ENCODE measurements at places on chromosomes 16 and 17.

DNA sequence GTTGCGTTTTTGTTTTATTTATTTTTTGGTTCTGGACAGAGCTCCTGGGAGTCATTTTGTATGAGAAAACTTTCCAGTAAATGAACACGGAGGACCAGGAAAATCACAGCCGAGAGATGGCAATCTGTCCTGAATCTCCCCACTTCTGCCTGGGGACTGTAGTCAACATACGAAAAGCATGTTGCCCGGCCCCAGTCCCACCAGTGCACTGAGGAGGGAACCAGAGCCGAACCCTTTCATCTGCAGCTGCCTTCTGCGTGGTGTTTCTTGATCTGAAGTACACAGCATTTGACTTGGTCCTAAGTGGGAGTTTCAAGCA, 18.9 kb downstream of the SNX11 start:
- DNase-seq: no peak

DNA sequence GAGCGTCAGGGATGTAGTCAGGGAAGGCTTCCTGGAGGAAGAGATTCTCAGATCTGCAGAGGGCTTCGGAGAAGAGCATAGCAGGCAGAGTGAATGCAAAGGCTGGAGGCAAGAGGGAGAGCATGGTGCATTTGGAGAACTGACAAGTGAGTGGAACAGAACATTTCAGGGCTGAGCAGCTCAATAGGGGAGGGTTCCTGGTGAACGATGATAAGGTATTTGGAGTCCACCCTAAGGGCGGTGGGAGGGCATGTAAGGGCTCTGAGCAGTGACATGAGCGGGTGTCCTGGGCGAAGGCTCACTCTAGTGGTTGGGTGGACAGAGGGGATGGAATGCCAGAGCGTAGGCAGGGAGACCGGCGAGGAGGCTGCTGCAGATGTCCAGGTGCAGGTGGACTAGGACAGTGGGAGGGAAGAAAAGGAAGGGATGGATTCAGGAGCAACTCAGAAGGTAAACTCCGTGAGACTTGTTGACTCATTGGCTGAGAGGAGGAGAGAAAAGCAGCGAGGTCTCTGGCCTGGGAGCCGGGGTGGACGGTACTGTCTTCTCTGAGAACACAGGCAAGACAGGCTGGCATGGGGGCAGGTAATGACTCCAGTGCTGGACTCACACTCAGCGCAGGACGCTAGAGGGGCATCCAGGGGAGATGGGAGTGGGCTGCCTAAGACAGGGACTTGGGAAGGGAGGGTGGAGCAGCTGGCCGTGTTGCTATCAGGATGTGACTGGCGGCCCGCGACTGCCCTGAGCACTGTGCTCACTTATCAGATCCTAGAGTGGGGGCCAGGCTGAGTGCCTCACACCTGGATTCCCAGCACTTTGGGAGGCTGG, 1.4 kb upstream of the PITPNA start:
- no peak for DNase-seq

DNA sequence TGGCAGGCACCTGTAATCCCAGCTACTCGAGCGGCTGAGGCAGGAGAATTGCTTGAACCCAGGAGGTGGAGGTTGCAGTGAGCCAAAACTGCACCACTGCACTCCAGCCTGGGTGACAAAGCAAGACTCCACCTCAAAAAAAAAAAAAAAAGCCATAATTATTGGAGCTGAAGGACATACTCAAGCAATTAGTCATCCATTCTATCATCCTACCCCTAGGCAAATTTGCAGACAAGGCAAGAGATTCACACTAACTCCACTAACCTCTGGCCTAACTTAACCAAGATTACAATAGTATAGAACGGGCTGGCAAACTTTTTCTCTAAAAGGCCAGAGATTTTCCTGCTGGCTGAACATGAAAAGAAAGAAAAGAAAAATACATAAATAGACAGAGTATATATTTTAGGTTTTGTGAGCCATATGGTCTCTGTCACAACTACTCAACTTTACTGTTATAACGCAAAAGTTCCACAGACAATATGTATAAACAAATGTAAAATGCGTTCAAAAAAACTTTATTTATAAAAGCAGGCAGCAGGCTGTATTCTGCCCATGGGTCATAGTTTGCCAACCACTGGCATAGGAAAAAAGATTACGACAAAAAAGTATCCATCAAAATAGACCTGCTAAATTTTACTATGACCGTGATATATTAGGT, 29.7 kb downstream of the BRIP1 start:
- DNase-seq: peak; percentile 93

DNA sequence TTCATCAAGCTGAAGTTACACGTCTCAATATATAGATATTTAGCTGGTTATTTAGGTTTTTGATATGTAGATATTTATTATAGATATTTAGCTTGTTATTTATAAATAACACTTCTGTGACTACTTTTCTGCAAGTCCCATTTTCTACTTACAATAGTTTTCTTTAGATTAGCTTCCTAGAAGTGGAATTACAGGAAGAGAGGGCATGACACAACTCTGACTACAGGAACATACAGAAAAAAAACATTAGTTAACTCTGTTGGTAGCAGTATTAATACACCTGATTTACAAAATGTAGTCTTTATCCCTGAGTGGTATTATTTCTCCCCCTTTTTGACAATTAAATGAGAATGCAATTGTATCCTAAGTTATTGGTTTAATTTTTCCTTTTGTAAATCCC, 21.2 kb upstream of the CCL1 start:
- DNase-seq: no peak

DNA sequence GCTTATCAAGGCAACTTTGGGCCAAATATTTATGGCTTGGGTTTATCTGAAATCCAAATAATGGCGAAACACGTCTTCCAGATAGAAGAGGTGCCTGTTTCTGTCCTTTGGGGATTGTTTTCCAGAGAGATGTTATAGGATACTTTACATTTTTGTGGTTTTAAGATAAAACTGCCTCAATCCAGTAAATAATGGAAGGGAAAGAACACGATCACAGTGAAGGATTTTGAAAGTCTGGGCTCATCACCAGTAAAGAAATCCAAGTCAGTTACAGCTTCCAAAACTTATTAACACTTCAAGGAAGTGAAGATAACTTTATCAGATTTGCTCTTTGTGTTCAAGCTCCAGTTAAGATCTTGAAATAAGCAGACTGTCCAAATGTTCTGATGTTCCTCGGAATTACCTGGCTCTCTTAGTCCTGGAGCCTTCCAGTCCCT, 30.1 kb downstream of the DNAH2 start:
- peak; percentile 78 for DNase-seq

GRCh38 chr17:41666237-41666641, 22.4 kb upstream of the EIF1 start:
- DNase-seq: peak; percentile 70

- peak; percentile 38 for DNase-seq
Measured at GRCh38 chr17:27577884-27578717, 52.9 kb upstream of the LGALS9 start.

GRCh38 chr17:10907370-10907769, 69.5 kb upstream of the PIRT start:
- DNase-seq: no peak

GRCh38 chr16:88759245-88759975, 25.6 kb downstream of the PIEZO1 start:
- no peak for DNase-seq

GRCh38 chr17:83058266-83058798, 21.1 kb upstream of the METRNL start:
- no peak for DNase-seq

- peak; percentile 67 for DNase-seq
Measured at GRCh38 chr17:2124391-2124790, 69.5 kb downstream of the HIC1 start.

DNA sequence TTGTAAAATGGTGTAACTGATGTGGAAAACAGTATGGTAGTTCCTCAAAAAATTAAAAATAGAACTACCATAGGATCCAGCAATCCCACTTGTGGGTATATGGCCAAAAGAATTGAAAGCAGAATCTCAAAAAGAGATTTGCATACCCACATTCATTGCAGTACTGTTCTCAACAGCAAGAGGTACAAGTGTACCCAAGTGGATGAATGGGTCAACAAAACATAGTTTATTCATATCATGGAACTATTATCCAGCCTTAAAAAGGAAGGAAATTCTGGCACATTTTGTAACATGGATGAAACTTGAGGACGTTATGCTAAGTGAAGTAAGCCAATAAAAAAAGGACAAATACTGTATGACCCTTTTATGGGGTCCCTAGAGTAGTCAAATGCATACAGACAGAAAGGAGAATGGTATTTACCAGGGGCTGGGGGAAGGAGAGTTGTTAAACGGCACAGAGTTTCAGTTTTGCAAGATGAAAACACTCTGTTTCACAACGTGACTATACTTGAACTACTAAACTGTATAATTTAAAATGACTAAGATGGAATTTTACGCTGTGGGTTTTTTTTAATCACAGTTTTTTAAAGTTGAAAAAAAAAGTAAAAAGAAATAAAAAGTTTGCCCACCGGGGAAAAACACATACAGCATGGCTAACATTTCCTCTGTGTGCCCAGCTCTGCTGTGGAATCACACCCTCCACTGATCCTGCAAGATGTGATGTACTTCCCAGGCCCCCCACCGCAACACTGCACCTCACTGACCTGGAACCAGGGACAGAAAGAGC, 6.1 kb downstream of the TVP23A start:
- DNase-seq: no peak

GRCh38 chr17:18626152-18626870, 17.9 kb downstream of the TBC1D28 start:
- no peak for DNase-seq

DNA sequence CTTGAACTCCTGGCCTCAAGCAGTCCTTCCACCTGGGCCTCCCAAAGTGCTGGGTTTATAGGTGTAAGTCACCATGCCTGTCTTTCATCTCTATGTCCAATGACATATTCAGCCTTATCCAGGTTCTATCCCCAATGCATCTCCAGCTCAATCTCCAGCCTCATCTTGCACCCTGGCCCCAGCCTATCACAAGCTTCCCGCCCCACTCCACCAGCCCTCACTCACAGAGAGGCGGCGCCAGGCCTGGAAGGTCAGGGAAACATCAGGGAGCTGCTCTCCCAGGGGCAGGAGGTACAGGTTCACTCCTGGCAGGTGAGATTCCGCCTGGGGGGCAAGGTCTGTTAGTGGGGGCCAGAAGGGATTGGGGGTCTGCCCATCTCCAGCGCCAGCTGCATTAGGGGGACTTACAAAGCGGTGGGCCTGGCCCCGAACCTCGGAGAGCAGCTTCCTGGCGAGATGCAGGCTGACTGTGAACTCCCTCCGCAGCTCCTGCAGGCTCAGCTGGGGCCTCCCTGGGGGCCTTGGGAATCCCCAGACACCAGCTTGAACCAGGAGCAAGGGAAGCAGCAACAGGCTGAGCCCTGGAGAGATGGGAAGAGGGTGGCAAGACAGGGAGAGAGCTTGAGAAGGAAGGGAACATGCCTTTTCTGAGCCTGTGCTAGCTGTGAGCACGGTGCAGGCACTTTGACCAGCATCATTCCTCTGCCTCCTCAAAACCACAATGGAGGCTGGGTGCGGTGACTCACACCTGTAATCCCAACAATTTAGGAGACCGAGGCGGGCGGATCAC, 3.0 kb downstream of the IL27 start:
- no peak for DNase-seq

DNA sequence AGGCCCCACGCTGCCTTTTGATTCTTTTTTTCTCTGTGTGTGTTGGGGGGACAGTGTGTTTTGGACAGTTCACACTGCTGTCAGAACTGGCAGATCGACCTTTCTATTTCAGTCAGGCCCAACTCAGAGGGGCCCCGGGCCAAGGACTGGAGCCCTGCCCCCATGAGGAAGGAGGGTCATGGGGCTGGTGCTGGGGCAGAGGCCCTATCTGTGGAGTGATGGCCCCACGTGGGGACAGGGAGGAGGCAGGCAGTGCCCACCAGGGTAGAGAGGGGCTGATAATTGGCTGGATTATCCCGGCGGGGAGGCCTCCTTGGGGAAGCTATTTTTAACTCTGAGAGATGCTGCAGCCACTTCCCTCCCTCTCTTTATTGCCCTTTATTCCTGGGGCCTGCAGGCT, 5.7 kb upstream of the KCNJ12 start:
- peak; percentile 17 for DNase-seq

DNA sequence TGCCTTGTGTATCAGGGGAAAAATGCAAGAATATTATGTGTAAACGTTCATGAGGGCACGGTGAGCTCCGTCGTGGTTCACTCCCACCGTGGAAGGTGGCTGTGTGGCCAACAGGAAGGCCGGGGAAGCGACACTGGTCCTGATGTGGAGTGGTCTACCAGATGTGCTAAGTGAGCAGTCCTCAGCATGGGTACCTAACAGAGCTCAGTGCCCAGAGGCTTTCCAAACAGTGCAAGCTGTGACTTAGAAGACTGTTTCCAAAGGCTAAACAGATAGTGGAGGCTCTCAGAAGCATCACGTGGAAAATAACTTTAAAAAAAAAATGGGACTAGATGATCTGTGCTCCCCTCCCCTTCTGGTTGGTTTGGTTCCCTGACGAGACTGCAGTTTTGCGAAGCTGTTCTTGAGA, 199.3 kb upstream of the CHMP6 start:
- no peak for DNase-seq

DNA sequence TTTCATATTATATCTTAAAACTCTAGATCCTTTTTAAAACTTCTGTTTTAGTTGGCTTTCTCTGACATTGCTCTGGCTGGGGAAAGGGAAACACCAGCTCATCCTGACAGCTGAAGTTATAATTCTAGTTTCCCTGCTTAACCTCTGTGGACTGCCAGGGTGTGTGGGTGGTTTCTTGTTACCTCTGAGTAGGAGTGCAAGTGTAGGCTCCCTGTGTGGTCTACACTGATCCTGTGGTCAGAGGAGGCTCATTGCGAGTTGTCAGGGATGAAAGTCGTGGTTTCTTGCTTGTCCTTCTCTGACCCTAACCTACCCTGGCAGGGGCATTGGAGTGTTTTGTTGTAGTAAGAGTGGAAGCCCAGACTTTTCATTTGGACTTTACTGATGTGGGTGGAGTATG, 221.0 kb downstream of the UTP18 start:
- no peak for DNase-seq

- DNase-seq: no peak
Measured at GRCh38 chr17:8631554-8631877, 991 bp upstream of the MYH10 start.

DNA sequence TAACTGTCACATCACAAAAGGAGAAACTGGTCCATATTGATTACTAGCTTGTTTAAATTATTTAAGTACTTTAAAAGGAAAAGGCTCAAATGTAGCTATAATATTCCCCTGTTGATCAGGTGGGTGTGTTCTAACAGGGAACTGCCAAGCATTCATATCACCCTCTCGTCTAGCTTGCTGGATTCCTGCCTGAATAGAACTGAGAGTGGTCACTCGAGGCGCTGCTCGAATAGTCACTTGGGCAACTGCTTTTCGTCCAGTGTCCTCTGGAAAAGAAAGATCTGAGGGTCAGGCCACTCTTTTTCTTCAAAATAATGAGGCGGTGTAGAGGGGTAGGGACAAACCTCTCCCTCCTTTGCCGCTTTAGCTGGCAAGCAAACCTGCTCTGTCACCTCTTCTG, 36.4 kb upstream of the USP22 start:
- DNase-seq: no peak

DNA sequence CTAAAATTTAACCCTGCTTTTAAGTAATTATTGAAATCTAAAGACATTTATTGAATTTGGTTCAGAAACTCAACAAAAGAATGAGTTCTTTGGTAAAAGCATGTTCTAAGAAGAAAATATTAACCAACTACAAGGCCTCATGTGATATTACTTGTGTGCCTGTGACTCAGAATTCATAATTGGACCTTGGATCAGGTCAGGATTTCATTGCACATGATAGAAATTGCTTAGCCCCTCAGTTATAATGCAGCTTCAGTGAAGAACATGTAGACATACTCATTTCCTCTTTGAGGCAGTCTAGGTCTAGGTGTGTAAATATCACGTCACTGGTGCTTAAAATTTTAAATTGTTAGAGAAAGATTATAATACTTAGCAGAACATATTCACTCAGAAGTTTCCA, 410.0 kb upstream of the SOX9 start:
- DNase-seq: no peak

GRCh38 chr17:50107790-50108414, 12.8 kb downstream of the PDK2 start:
- DNase-seq: peak; percentile 64
